ENCODE measurements at places on chromosomes 12 and 14. TPM values are rescaled to one million over a fixed set of nuclear protein-coding genes. Genes with fewer than 3 reads are reported as not detected.

DNA sequence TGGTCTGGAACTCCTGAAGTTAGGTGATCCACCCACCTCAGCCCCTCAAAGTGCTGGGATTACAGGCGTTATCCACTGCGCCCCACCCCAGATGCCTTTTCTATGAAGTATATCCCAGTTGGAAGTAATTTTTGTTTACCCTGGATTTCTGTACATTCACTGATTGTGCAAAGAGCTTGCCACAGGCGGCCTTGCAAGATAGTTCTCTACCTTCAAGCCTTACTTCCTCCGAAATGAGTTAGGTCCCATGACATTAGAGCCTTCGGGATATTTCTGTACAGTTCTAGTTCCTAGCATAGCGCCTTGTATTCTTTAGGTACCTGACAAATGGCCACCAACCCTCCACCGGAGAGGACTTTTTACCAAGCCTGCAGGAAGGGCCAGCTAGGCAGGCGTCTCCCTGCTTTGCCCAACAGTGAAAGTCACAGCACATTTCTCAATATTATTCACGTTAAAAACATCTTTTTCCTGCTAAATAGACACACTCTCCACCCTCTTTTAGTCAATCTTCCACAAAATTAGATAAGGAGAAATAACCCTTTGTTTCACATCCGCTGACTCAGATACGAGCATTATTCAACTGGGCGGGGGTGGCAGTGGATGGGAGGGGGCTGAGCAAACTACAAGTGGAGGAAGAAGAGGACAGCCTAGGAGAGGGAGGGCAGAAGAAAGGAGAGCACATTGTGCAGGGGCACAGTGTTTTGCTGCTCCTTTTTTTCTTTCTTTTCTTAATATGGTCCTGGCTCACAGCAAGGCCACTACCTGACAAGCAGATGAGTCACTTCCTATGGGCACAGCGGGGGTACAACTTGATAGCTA, 40.0 kb upstream of the CAPRIN2 start:
- DNase-seq: peak; percentile 72

DNA sequence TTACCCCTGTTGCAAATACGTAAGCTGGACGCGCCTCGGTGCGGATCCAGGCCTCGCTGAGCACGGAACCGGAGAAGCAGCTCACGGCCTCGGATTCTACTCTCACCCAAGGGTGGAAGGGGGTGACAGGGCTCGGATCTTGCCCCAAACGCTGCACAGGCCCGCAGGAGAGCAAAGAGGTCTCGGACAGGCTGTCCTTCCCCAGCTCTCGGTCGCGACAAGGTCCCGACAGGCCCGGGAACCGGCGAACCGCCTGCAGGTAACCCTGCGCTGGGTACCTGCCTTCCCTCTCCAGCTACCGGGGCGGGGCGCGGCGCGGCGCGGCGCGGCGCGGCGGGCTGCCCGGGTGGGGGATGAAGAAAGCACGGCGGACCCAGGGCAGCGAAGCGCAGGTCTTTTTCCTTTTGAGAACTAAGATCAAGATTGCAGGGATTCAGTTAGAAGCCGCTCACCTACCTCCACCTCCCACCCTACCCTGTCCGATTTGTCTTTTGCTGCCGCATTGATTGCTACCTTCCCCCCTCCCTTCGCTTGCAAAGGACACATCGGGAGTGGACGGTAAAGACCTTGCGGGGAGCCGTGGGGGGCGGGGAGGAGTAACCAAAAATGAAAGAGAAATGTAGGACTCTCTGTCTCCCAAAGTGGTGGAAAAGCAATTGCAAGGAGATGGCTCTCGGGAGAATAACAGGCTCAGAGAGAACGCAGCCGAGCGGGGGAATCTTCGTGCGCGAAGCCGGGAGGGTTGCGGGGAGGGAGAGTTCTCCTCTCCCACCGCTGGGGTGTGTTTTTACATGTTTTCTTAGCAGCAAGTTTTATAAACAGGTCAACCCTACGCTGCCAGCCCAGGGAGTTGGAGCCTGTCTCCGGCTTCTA, 8.4 kb upstream of the TBX3 start:
- peak; percentile 56 for DNase-seq

DNA sequence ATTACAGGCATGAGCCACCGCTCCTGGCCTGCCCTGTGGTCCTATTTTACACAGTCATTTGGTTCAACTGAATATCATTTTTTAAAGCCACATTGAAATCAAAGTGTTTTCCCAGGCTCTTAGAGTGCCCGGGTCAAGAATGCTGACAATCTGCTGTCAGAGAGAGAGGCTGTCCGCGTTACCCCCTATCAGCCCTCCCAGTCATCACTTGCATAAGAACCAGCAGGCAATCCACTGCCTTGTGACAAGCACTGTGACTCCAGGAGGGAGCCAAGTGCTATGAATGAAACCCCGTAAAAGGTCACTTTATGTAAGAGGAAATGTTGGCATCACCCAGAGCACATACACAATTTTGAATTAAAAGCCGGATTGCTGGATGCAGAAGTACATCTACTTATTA, 13.5 kb downstream of the PHLDA1 start:
- peak; percentile 71 for DNase-seq

DNA sequence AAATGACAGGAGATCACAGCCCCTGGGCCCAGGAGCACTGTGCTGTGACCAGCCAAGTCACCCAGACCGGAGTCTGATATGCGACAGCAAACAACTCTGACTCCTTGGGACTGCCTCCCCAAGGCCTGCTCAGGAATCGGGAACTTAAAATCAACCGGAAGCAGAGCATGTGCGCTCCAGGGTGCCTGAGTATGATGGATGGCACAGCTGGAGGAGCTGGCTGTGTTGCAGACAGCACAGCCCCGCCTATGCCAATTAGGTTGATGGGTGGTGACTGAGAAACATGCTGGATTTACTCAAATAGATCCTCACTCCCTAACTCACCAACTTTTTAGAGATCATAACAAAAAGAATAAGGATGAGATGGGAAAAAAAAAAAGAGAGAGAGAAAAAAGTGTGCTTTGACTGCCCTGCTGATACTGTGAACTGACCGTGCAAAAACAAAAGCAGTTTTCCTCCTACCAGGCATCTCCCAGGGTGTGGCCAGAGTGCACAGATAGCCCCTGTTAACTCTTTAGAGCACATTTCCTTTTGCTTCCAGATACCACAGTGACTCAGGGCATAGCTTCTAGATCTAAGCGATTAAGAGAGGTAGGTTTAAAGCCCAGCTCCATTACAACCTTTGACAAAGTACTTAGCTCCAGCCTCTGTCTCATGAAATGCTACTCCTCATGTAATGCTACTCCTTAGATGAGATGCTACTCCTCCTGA, 27.4 kb upstream of the STON2 start:
- no peak for DNase-seq

- DNase-seq: peak; percentile 88
Measured at GRCh38 chr12:11705010-11705409, 55.5 kb downstream of the ETV6 start.

CYP46A1 gene
- under 0.01 TPM for total RNA-seq

SCFD1 gene
- 149 TPM for total RNA-seq

ABCC9 gene
- 7.4 TPM for total RNA-seq

RASAL1 gene
- not detected for total RNA-seq

Measured in fibroblast of villous mesenchyme (primary cell).